ENCODE measurements at places on chromosomes 2 and 18.
A peak's percentile ranks its signal among the peaks of the same experiment; 100 is the strongest.

- peaks cover 25% of the 10 kb centered on the region for H3K36me3 ChIP-seq
- H3K4me1 ChIP-seq = peaks cover 47% of the 10 kb centered on the region
- peaks cover 77% of the 10 kb centered on the region for H3K27me3 ChIP-seq
- no peak overlapping the region for H3K27ac ChIP-seq
- peak overlapping the region; percentile 56 for H3K4me3 ChIP-seq
Observed at GRCh38 chr2:156319811-156320485, 12.6 kb downstream of the NR4A2 start.

GRCh38 chr2:95056461-95057459 lies 31.3 kb downstream of the MAL start:
- peaks cover 49% of the 10 kb centered on the region for H3K4me1 ChIP-seq
- H3K36me3 ChIP-seq = peaks cover 2% of the 10 kb centered on the region
- no peak overlapping the region for H3K27ac ChIP-seq
- no peak overlapping the region for H3K4me3 ChIP-seq

DNA sequence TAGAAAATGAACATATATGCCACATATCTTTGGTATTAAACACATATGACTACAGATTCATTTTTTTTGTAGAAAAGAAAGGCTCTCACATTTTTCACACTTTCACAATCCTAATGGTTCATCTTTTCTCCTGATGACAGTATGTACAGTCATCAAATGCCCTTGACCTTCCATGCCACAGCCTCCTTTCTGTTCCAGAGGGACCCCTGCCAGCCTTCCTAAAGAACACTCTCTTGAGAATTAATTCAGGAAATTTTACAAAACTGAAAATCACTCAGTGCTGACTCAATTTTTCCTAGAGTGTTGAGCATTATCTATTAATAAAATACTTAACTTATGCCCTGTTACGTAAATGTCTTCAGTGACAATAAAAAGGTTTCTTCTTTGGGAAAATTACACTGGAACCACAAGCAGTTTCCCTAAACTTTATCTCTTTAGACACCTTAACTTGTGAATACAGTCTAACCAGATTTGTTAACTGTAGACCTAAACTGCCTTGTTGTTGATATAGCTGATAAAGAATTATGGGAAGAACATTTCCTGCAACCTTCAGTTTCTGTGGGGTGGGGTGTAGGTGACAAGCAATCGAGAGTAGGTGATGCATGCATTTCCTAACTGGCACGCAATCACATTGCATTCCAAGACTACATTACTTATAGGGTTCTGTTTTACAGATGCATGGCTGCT lies 15.3 kb upstream of the ACOXL start:
- H3K4me1 ChIP-seq = no peaks in the 10 kb centered on the region
- no peak overlapping the region for H3K27ac ChIP-seq
- DNase-seq = no peak
- H3K4me3 ChIP-seq = no peak overlapping the region

DNA sequence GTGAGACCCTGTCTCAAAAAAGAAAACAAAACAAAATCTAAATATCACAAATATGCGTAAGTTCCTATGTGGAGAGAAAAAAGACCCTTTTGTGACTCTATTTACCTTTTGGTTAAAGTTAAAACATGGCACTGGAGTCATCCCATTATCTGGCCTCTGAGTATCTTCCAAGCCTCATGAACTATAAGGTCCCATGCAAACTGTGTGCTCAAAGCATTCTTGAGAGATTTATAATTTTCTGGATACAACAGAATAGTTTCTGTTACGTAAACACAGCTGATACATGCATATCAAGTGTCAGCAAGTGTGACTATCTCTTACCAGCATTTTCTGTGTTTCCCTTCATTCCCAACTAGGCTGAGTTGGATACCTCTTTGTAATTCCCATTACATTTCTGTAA lies 8.8 kb upstream of the NOSTRIN start:
- no peak for DNase-seq
- H3K4me1 ChIP-seq = no peaks in the 10 kb centered on the region
- H3K27ac ChIP-seq = no peak overlapping the region

GRCh38 chr18:49189772-49190171 lies 239.0 kb upstream of the SMAD7 start:
- no peaks in the 10 kb centered on the region for H3K27me3 ChIP-seq
- H3K4me3 ChIP-seq = no peak overlapping the region
- H3K4me1 ChIP-seq = no peaks in the 10 kb centered on the region
- H3K36me3 ChIP-seq = peaks cover 3% of the 10 kb centered on the region

DNA sequence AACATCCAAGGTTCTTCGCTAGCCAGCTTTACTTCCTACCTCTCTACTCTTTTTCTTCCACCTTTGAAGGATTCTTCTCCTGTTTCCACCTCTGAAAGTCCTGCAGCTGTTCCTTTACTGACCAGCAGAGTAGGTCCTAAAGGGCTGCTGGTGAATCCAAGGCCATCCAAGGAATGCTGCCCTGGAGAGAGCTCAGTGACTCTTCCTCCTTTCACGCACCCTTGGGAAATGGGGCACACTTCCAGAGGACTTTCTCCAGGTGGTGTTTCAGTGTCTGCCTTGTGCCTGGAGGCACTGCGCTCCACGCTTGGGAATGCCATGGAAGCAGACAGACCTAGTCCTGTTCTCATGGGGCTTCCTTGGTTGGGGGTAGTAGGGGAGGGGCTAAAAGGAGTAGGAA lies 45.4 kb downstream of the SLC16A14 start:
- no peaks in the 10 kb centered on the region for H3K27me3 ChIP-seq
- no peak for DNase-seq
- H3K4me3 ChIP-seq = no peak overlapping the region
- H3K4me1 ChIP-seq = no peaks in the 10 kb centered on the region
- H3K27ac ChIP-seq = no peak overlapping the region

GRCh38 chr2:13581471-13581870 lies 864.7 kb downstream of the TRIB2 start:
- no peaks in the 10 kb centered on the region for H3K27me3 ChIP-seq
- H3K36me3 ChIP-seq = no peaks in the 10 kb centered on the region
- no peaks in the 10 kb centered on the region for H3K4me1 ChIP-seq
- DNase-seq = no peak

DNA sequence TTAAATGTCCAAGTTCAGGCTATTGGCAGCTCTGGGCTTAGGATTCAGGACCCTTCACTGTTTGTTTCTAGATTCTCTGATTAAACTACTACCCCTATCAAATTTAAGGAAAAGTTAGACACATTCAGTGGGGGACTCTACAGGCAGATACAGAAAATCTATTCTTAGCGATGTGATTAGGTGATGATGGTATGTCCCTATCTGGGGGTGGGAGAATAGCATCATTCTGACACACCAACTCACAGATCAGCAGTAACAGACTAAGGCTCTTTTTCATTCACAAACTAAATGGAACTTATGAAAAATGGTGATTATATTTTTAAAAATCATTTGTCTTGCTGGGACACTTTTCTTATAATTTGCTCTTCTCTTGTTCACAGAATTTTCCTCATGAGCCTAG lies 232.9 kb upstream of the CDH2 start:
- H3K27me3 ChIP-seq = no peaks in the 10 kb centered on the region
- H3K4me3 ChIP-seq = no peak overlapping the region
- no peaks in the 10 kb centered on the region for H3K4me1 ChIP-seq
- no peaks in the 10 kb centered on the region for H3K36me3 ChIP-seq
- DNase-seq = no peak
- H3K27ac ChIP-seq = no peak overlapping the region

Measured in activated naive CD8-positive, alpha-beta T cell treated with anti-CD3 and anti-CD28 coated beads, Interleukin-2, amount 50 U/mL, for 24 hours (primary cell).